IMR-90 (cell line): ENCODE measurements at places on chromosomes 5 and 9.

- no peak for DNase-seq
Measured at GRCh38 chr5:179217956-179218942, 127.0 kb downstream of the ADAMTS2 start.

DNA sequence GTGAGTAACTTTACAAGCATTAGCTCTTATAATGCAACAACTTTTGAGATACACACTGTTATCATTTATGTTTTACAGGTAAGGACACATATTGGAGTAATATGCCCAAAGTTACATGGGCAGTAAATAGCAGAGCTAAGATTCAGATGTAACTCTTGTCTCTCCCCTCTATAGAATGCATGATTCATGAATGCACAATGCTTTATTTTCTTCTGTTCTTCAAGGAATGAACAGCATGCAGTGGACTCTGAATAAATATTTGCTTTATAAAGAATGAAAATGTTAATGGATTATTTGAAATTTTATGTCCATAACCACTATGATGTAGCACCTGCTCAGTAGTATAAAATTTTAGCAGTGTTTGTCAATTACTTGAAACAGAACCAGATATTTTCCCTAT lies 629.5 kb downstream of the KCTD16 start:
- DNase-seq: no peak

DNA sequence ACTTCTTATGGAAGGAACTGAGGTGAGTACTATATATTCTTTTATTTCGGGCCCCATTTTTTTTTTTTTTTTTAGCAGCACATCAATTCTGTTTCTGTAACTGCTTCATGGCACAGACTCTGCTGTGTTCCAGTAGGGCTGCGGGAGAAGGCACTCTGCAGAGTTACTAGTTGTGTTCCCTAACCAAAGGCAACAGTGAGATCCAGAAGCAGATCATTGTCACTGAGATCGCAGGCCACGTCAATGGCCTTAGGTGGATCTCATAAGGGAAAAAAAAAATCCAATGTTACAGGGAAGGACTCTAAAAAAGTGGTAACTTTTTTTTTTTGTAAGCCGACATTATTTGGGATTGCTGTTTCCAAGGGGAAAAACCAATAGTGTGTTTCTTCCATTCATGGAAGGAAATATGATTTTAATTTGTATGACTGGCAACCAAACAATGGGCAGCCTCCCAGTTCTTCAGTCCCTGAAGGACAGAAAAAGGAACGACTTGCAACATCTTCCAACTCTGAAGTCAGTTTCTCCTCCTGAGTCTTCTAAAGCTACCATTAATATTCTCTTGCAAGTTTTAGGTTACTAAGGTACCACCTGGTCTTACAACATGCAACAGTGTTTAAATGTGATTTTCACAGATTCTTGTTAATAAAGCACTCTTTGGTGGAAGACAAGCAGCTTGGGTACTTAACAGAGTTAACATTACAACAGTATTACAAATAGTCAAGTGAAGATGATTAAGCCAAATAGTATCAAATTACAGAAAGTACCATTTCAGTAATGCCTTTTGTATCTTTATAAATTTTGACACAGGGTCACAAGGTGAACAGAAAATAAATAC lies 52.8 kb downstream of the HABP4 start:
- peak; percentile 26 for DNase-seq

GRCh38 chr5:74415695-74416102 lies 224.8 kb downstream of the ENC1 start:
- DNase-seq: no peak

- no peak for DNase-seq
Measured at GRCh38 chr9:2083479-2083878, 68.3 kb downstream of the SMARCA2 start.

- peak; percentile 82 for DNase-seq
Measured at GRCh38 chr5:55597014-55597981, 62.5 kb upstream of the PLPP1 start.

DNA sequence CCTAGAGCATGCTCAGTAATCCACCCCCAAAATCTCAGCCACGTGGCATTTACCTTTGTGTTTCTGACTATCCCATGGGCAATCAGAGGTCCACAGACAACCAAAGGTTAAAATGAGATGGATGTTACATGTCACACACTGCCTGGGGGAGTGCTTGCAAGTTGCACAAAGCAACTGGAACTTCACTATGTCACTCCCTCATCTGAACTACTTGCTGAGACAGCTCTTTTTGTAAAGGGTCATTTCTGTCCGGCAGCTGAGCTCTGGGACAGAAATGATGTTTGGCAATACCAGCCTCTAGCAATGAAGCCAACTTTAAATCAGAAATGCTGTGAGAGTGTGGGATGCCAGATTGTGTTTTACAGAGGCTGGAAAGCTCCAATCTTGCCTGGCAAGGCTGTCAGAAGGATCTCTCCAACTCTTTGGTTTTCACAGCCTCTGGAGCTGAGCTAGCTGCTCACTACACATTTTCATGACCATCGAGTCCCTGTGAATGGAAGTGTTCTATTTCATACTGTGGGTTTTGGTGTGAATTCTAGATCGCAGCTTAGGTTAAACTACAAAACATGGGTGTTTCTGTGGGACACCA lies 66.3 kb upstream of the TMEM215 start:
- no peak for DNase-seq

- DNase-seq: no peak
Measured at GRCh38 chr9:89752154-89752553, 147.3 kb downstream of the GADD45G start.

- peak; percentile 46 for DNase-seq
Measured at GRCh38 chr5:119386596-119387344, 31.0 kb downstream of the TNFAIP8 start.

GRCh38 chr9:36029765-36030528 lies 6.8 kb upstream of the RECK start:
- DNase-seq: peak; percentile 99

- DNase-seq: no peak
Measured at GRCh38 chr9:1455766-1456165, 405.6 kb downstream of the DMRT2 start.

- DNase-seq: no peak
Measured at GRCh38 chr5:102542057-102542456, 43.3 kb upstream of the SLCO6A1 start.

DNA sequence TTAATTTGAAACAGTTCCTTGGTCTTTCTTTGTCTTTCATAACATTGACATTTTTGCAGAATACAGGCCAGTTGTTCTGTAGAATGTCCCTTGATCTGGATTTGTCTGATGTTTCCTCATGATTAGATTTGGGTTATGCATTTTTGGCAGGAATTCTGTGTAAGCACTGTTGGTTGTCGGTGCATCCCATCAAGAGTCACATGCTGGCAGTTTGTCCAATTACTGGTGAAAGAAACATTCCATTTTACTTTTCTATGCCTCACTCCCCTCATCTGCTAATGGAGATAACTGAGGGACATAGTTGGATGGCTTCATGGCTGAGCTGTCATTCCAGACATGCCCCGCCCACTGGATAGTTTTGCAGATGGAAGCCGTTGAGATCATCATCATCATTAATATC lies 7.6 kb upstream of the ZNF618 start:
- DNase-seq: no peak

DNA sequence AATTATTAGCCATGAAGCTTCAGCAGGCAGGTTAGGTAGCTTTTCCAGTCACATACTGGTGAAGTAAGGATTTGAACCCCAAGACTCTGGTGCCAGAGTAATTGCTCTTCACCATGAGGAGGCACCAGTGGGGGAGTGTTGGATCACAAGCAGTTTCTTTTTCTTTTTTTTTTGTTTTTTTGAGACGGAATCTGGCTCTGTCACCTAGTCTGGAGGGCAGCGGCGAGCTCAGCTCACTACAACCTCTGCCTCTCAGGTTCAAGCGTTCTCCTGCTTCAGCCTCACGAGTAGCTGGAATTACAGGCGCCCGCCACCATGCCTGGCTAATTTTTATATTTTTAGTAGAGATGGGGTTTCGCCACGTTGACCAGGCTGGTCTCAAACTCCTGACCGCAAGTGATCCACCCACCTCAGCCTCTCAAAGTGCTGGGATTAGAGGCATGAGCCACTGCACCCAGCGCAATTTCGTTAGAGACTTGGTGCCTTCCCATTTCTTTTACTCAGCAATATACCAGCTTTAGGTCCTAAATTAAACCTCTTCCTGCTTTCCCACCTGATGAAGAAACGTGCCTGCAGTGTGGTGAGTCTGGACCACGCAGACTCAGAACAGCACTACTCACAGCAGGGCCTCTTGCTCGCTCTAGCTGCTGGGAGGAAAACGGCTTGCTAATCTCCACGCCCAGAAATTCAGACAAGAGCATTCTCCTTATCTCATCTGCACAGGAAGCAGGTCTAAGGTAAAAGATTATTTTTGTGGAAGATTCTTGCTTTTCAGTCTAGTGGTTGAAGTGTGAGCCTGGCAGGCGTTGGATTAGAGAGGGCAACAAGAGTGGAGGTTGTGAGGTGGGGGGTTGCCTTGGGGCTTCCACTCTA lies at the start of gene S100Z:
Gene S100Z (plus strand): TSS at position 596 of the 873 bp plus-strand sequence. CDS start 25,346 bp downstream, outside the sequence.
- DNase-seq: no peak

DNA sequence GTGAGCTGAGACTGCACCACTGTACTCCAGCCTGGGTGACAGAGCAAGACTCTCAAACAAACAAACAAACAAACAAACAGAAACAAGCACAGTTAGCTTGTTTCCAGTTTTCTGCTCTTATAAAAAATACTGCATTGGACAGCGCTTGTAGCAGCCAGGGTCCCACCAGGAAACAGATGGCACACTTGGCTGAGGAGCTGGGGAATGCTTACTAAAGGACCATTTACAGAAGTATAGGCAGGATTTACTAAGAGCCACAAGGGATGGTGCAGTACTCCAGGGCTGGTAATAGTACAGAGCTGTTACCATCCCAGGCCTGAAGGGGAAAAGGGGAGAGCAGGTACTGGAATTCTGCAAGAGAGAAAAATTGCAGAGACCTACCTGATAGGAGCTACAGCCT lies 5.2 kb upstream of the ANKS6 start:
- no peak for DNase-seq

GRCh38 chr9:71758785-71759184 lies 9.5 kb downstream of the CEMIP2 start:
- peak; percentile 50 for DNase-seq

DNA sequence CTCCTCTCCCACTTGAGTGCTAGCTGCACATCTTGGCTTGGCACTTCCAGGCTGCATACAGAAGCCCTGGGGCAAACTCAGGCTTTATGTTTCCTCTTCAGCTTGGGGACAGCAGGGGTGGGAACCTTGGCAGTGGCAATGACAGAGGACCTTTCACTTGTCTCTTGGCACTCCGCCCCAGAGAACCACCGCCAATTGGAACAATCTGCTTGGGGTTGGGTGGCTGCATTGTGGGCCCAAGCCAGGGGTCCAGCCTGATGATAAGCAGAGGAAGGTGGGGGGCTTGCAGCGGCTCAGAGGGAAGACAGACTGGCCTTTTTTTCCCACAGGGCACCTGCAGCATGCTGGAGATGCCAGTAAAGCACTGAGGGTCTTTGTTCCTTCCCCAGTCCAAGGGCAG lies 179.0 kb upstream of the NMUR2 start:
- DNase-seq: no peak

DNA sequence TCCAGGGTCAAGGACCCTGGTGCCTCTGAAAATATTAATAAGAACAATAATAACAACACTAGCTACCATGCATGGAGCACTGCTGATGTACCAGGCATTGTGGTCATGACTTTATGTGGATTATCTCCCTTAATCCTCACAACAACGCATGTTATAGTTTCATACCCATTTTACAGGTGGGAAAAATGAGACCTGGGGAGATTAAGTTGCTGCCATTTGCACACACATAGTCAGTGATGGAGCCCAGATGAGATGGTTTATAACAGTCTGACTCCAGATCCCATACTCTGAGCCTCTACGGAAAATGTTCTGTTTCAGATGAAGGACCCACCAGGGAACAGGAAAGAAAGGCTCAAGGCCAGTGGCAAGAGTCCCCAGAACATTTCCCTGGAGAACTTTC lies 48.2 kb upstream of the PPARGC1B start:
- no peak for DNase-seq

- DNase-seq: no peak
Measured at GRCh38 chr9:5832071-5832537, 813 bp downstream of the ERMP1 start.

DNA sequence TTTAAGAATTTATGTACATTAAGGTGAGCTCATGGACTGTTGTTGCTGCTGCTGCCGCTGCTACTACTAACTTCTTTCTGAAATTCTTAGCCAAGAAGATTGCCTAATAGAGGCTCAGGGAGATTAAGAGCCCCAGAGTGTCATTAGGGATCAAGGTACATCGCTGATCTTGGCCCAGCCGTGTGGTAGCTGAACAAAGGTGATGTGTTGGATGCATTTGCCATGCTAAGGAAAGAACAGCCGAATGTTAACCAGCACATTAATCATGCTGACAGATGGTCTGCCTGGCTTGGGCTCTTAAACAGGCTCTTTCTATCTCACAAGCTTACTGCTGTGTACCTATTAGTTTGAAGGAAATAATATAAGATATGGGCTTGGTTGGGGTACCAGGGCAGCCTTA lies 137.1 kb downstream of the KCTD16 start:
- no peak for DNase-seq

GRCh38 chr9:125841444-125841843 lies 94.3 kb downstream of the PBX3 start:
- DNase-seq: no peak

- no peak for DNase-seq
Measured at GRCh38 chr5:135691044-135691443, 112.3 kb upstream of the CXCL14 start.

DNA sequence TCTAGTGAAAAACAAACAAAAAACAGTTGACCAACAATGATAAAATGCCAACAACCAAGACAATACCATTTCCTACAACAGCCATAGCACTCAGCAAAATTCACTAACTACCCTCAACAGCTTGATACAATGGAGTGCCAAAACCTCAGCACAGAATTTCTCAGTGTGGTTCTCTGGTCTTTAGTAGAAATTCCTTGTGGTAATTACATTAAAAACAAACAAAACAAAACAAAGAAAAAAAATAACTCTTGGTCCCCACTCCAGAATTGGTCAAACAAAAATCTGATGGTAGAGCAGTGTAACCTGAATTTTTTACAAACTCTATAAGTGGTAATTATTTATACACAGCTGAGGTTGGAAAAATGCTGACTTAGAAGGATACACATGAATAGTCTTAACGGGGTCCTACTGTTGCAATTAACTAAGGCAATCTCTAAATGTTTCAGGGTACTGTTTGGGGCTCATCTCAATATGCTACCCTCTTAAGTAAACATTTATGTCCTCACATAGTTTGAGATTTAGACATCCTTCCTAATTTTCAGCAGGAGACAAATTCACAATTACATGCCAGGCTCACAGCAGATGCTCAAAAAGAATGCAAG lies 13.8 kb downstream of the CSNK1A1 start:
- no peak for DNase-seq

- DNase-seq: no peak
Measured at GRCh38 chr5:1557114-1557873, 33.5 kb upstream of the LPCAT1 start.

GRCh38 chr5:178589180-178590140 lies 733 bp downstream of the COL23A1 start:
- DNase-seq: peak; percentile 11
